ENCODE measurements at places on chromosomes 13 and 19.

- no peak for DNase-seq
Observed at GRCh38 chr19:14562660-14563589, 8.9 kb downstream of the NDUFB7 start.

DNA sequence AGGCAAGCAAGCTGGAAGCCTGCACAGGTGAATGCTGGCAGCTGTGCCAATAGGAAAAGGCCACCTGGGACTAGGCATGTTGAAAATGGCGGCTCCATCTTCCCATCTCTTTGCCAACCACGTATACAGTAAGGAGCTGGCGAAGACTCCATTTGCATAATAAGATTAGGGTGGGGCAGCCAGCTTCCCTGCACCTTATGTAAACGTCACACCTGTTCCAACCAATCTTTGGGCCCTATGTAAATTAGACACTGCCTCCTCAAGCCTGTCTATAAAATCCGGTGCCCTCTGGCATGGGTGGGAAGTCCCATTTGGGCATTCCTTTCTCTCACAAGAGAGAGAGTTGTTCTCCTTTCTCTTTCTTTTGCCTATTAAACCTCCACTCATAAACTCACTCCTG lies 16.8 kb downstream of the ADGRE2 start:
- DNase-seq, result no peak

- DNase-seq, result no peak
Observed at GRCh38 chr13:55298201-55298600, 1842.5 kb upstream of the PRR20A start.

- no peak for DNase-seq
Observed at GRCh38 chr19:44590245-44591059, 22.9 kb upstream of the IGSF23 start.

GRCh38 chr13:79663435-79663834 lies 182.5 kb downstream of the NDFIP2 start:
- DNase-seq, result no peak

- DNase-seq, result no peak
Observed at GRCh38 chr13:44088411-44088810, 208.7 kb downstream of the LACC1 start.

DNA sequence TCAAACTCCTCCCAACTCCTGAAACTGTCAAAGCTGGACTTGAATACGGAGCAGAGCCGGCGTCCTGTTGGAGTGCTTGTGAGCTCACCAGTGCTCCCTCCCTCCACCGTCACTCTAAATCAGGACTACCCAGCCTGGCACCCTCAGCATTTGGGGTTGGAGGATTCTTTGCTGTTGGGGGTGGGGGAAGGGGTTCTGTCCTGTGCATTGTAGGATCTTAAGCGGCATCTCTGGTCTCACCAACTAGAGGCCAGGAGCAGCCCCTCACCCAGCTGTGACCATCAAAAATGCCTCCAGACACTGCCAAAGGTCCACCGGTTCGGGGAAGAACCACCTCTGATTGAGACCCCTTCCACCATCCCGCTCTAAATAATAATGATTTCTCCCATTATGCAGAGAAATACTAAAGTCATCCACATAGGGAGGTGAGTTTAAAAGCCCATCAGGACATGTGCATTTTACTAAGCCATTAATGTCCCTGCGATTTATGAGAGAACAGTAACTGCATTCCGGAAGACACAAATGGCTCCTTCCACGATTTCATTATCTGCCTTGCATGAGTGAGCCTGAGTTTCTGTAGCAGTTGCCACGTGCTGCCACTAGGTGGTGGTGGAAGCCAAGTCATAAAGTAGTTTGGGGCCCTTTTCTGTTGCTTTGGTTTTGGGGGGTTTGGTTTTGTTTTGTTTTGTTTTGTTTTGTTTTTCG lies 16.1 kb upstream of the USP29 start:
- DNase-seq, result peak; percentile 25

DNA sequence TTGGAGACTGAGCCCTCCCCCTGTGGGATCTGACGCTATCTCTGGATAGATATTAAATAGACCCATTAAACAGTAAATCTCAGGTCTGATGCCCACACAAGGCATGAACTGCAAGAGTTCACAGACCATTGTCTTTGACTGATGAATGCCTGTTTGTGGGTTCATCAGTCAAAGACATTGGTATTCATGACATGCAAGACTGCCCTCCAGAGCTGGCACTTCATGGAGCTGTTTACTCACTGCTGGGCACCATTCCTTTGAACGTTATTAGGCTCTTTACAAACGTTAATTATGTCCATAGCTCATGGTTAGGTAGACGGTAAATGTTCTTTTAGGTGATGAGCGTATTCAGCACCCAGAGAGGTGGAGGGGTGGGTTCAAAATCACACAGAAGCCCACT lies 111.8 kb upstream of the PABPC3 start:
- DNase-seq, result no peak

DNA sequence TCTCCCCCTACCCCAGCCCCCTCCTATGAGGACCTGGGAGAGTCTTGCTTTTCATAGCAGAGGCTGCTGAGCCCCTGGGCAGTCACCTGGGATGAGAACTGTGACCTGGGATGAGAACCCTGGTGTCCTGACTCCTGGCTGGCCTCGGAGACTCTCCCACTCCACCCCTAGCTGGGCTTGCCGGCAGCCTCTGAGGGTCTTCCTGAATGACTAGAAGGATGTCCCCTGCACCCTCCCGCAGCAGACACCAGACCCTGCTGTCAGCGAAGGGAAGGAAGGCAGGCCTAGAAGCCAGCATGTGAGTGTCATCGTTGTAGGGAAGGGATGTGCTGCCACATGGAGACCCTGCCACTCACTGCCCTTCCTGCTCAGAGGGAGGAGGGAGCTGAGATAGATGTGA lies 203.4 kb upstream of the ZNF536 start:
- DNase-seq, result no peak

GRCh38 chr19:36686365-36687213 lies 823 bp upstream of the ZNF567 start:
- peak; percentile 11 for DNase-seq

GRCh38 chr19:10486551-10486950 lies 16.6 kb downstream of the KEAP1 start:
- no peak for DNase-seq

DNA sequence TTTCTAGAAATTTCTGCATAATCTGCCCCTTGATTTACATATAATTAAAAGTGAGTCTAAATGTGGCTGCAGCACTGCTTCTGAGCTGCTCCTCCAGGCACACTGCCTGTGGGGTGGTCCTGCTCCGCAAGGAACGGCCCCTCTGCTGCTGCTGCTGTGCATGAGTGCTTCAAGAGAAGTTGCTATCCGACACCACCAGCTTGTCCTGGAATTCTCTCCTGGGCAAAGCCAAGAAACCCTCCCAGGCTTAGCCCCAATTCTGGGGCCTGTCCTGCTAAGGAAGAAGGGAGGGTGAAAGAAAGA lies 7.5 kb upstream of the PDCD5 start:
- DNase-seq, result no peak

- no peak for DNase-seq
Observed at GRCh38 chr13:106090001-106090400, 445.5 kb downstream of the EFNB2 start.

- DNase-seq, result no peak
Observed at GRCh38 chr19:21622920-21623319, 117.5 kb downstream of the ZNF429 start.

DNA sequence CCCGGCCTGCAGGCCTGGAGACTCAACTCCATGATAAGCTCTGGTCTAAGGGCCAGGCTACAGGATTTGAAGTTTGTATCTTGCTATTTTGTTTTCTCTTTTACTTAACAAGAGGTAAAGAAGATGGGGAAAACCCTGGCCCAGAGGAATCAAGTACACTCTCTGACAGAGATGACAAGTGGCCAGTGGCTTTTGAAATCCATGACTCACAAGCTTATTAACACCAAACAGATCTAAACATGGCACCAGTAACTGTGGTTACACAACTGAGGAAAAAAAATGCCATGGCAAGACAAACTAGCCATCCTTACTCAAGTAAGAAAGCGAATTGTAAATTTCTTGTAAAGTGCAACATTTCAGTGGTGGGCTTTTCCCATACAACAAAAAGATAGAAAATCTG lies 72.6 kb upstream of the SERTM1 start:
- no peak for DNase-seq

DNA sequence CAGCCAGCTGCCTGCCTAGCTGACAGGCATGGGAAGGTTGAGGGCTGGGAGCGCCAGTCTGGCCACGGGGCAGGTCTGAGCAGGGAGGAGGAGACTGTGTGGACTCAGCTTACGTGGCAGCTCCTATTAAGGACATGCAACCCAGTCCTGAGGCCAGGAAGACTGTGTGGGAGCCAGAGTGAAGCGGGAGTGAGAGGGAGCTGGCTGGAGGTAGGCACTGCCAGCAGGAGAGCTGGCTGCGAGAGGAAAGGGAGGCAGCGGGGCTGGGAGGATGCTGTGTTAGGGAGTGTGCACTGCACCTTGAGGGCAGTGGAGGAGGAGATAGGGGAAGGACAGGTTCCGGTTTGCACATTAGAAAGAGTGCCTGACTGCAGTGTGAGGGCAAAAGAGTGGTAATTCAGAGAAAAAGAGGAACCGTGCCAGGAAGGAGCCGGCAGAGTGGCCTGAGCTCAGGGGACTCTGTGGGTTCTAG lies 99.2 kb downstream of the SLC7A1 start:
- DNase-seq, result no peak

- DNase-seq, result no peak
Observed at GRCh38 chr13:29436291-29436690, 159.2 kb downstream of the SLC7A1 start.

- DNase-seq, result peak; percentile 59
Observed at GRCh38 chr13:32246468-32246867, 68.7 kb downstream of the ZAR1L start.

DNA sequence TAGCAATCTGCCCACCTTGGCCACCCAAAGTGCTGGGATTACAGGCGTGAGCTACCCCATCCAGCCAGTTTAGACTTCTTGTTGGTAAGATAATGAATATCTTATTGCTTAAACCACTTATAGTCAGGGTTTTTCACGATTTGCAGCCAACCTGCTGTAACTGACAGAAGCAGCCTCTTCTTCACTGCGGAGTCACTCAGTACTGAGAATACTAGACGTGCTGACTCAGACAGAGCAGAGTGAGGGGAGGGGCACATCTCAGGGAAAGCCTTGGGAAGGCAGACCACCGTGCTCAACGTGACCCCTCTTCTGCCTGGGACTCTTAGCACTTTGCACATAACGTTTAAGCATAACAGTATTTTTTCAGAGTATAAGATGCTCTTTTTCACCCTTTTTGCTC lies 74.3 kb upstream of the ARHGEF7 start:
- no peak for DNase-seq

- DNase-seq, result no peak
Observed at GRCh38 chr13:35797244-35797643, 320.8 kb upstream of the MAB21L1 start.

DNA sequence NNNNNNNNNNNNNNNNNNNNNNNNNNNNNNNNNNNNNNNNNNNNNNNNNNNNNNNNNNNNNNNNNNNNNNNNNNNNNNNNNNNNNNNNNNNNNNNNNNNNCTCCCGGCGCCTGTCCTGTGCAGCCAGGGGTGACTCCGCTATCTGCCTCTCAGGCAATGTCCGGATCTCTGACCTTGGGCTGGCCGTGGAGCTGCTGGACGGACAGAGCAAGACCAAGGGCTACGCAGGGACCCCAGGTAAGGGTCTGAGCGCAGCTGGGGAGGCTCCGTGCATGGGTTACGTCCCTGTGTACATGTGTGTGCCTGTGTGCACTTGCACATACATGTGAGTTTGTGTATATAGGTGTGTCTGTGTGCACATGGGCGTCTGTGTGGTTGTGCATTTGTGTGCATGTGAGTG lies 36.1 kb upstream of the TMEM255B start:
- DNase-seq, result no peak

- no peak for DNase-seq
Observed at GRCh38 chr13:64256751-64257150, 2841.1 kb upstream of the PCDH20 start.

- DNase-seq, result no peak
Observed at GRCh38 chr13:30346153-30346788, 38.9 kb upstream of the KATNAL1 start.

DNA sequence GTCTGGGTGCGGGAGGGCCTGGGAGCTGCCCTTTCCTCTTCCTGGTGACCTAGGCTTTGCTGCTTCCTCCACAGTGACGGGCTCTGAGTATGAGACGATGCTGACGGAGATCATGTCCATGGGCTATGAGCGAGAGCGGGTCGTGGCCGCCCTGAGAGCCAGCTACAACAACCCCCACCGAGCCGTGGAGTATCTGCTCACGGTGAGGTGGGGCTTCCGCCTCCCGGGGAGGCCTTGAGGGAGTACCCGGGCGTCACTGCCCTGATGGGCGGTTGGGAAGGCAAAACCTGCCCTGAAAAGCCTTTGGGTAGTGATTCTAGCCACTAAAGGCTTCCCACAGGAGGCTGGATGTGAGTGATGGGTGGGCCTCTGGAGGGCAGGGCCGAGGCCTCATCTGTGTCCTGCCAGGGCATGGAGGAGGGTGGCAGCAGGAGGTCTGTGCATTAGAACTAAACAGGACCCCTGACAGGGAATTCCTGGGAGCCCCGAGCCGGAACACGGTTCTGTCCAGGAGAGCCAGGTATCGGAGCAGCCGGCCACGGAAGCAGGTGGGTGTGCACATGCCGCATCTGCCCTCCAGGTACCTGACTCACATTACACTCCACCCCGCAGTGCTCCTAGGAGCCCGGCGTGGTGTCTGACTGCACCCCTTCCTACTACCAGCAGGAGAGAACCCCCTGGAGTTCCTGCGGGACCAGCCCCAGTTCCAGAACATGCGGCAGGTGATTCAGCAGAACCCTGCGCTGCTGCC lies 3.1 kb downstream of the RAD23A start:
- no peak for DNase-seq

DNA sequence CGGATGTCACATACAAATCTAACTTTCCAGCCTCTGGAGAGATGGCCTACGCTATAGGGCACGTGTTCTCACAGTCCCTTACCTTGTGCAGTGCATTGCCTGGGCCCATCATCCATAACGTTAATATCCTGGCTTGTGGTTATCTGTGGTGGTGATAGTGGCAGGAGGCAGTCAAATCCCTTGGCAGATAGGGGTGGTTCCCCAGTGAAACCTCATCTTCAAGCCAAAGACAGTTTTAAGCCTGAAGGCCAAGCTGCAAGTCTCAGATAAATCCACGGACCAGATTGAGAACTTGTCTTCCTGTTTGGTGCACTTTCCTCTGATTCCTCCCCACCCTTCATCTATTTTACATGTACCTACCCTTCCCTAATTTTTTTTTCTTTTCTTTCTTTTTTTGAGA lies 4.3 kb upstream of the FBXO17 start:
- DNase-seq, result no peak

GRCh38 chr19:45947926-45948325 lies 25.7 kb downstream of the NOVA2 start:
- DNase-seq, result no peak
